Hematopoietic multipotent progenitor cell (in vitro differentiated cells): ENCODE measurements at places on chromosomes 3 and 15. TPM values are rescaled to one million over a fixed set of nuclear protein-coding genes. Genes with fewer than 3 reads are reported as not detected.
A peak's percentile ranks its signal among the peaks of the same experiment; 100 is the strongest.

GRCh38 chr15:76147906-76148570 lies 88.3 kb downstream of the TMEM266 start:
- DNase-seq: peak; percentile 43

DNA sequence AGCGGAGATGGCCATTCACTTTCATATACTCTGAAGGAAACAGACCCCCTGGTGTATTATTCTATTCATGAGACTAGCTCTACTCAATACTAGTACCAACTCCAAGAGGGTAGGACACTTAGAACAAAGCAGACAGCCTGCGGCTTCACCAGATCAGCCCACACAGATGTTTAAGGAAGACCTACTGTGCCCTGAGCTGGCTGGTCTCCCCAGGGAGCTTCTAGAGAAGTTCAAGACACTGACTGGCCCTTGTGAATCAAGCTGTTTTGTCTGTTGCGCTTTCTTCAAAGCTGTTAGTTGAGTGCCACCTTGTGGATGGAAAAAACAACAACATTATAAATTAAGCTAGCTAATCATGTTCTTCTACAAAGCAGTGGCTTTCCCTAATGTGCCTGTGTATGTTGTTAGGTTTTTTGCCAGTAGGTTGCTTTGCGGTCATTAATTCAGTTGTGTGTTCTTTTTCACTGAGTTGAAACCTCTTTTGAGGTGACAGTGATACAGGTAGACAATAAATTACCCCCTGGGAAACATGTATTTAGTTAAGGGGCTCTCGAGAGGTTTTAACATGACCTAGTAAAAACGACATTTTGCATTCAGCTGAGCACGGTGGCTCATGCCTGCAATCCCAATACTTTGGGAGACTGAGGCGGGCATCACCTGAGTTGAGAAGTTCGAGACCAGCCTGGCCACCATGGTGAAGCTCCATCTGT lies 64.2 kb upstream of the MYZAP start:
- DNase-seq: peak; percentile 5

The MUC20 gene
- 4.6 TPM for total RNA-seq

The TM6SF1 gene
- total RNA-seq: 2.4 TPM

The EPHA6 gene
- not detected for total RNA-seq

The IL17RD gene
- 0.27 TPM for total RNA-seq
